ENCODE measurements at places on chromosomes 3 and 15.

GRCh38 chr3:74801924-74802323 lies 187.5 kb upstream of the CNTN3 start:
- no peak for DNase-seq

GRCh38 chr15:99907698-99908097 lies 174.5 kb upstream of the LYSMD4 start:
- no peak for DNase-seq

DNA sequence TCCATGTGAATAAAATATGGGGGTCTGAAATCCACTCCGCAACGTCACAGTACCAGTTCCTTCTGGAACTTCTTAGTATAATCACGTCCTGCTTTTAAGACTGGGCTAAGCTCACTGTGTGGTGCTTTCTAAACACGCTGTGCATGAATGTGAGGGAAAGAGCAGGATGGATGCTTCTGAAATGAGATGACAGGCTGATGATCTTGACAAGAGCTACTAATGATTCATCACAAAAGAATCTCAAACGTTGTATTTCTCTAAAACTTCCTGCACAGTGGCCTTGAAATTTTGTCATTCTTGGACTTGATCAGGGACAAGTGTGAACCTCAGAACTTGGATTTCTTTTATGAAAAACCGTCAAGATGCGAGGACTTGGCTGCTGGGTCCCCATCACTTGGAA lies 221.4 kb downstream of the CADPS start:
- no peak for DNase-seq

- DNase-seq = no peak
These were observed 15.7 kb downstream of the KLHL6 start for GRCh38 chr3:183539811-183540210.

DNA sequence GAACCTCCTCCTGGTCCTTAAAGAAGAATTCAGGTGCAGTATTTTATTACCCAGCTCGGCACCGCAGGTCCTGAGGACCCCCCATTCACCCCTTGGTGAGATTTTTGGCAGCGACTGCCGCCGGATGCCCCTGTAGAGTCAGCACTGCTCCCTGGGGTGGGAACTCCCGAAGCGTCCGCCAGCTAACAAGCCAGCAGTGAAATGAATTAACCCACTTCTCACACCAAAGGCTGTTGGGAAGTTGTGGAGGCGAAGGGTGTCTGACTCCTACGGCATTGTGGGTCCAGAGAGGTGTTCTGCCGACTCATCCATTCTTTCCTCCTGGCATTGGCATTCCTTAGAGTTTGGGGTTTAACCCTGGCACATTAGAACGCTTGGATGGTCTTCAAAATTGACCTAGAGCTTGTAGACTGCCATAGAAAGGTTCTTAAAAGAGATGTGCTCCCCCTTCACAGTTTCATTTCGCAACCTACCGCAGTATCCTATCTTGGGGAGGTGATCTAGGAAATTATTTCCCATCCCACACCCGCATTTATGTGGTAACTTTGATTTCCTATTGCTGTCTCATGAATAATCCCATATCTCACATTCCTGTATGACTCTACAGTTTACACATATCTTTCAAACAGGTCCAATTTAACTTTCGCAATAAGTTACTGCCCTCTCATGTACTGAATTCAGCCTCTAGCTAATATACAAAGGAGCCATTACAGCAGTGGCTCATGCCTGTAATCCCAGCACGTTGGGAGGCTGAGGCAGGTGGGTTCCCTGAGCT lies 879 bp upstream of the EIF5A2 start:
- no peak for DNase-seq

GRCh38 chr3:159786489-159787177 lies 202.0 kb upstream of the IL12A start:
- no peak for DNase-seq

DNA sequence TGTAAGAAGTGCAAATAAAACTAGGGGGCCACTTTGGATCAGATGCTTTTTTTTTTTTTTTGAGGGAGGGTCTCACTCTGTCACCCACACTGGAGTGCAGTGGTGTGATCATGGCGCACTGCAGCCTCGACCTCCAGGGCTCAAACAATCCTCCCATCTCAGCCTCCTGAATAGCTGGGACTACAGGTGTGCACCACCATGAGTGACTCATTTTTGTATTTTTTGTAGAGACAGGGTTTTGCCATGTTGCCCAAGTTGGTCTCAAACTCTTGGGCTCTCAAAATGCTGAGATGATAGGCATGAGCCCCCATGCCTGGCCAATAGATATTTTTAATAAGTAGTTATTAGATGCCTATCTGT lies 20.8 kb downstream of the CCR1 start:
- no peak for DNase-seq

- no peak for DNase-seq
These were observed 84.8 kb downstream of the ARPP21 start for GRCh38 chr3:35724106-35724505.

- DNase-seq = no peak
These were observed 656.9 kb downstream of the NTRK3 start for GRCh38 chr15:87599616-87600015.

GRCh38 chr3:148184798-148185197 lies 512.9 kb upstream of the AGTR1 start:
- DNase-seq = no peak

DNA sequence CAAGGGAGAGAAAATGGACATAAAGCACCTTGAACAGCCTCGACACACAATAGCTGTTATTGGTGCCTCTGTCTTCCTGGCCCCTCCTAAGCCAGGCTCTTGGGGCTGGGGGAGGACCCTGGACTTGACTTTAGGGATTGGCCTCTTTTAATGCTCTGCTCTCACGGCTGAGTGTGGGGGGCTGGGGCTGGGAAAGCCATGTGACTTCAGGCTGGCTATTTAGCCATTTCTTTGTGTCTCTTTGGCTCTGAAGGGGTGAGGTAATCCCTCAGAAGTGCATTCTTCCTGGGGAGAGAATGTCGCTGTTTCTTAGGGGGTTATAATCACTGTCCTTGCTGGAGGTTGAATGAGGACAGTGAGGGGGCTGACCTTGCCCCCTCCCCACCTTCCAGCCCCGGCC lies 26.2 kb downstream of the MAGEF1 start:
- no peak for DNase-seq
